Naive thymus-derived CD4-positive, alpha-beta T cell (primary cell): ENCODE measurements at places on chromosomes 2 and 18. TPM values are rescaled to one million over a fixed set of nuclear protein-coding genes. Genes with fewer than 3 reads are reported as not detected.

The TBR1 gene
- polyA plus RNA-seq, result not detected

The STK25 gene
- polyA plus RNA-seq, result 74.0 TPM

The SLC38A11 gene
- not detected for polyA plus RNA-seq

The LDAH gene
- 8.6 TPM for polyA plus RNA-seq

The SLC14A1 gene
- 1.4 TPM for polyA plus RNA-seq

The ALLC gene
- polyA plus RNA-seq, result not detected

The ZNF804A gene
- not detected for polyA plus RNA-seq

DNA sequence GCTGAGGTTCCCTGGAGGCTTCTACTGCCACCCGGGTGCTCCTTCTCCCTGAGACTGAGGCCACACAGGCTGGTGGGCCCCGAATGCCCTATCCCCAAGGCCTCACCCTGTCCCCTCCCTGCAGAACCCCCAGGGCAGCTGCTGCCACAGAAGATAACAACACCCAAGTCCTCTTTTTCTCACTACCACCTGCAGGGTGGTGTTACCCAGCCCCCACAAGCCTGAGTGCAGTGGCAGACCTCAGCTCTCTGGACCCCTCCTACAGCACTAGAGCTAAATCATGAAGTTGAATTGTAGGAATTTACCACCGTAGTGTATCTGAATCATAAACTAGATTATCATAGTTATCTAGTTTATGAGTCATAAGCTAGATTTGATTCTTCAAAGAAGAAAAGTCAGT is 7.3 kb upstream of the CENPA start:
- no peak for DNase-seq

- DNase-seq, result no peak
Observed at GRCh38 chr2:174924061-174924693, 81.0 kb downstream of the CHN1 start.

GRCh38 chr18:58316396-58317342 is 272.6 kb downstream of the NEDD4L start:
- peak; percentile 27 for DNase-seq

DNA sequence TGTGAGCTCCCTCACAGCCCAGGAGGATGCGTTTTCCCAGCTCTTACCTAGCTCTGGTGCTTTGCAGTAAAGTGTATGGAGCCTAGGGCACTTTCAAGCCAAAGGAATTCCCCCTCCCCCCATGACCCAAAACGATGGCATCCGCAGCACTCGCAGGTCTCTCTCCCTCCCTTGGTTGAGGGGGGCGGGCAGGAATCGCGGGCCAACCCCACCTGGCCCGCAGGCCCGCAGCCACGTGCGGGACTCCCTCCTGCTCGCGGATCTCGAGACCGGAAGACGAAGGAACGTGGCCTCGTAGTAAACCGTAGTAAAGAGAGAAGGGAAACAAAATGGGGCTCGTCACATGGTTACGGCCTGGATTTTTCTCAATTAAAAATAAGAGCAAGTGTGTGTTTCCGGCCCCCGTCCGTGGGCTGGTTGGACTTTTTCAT is 8.5 kb downstream of the IRS1 start:
- DNase-seq, result no peak

- DNase-seq, result no peak
Observed at GRCh38 chr2:228763379-228763981, 507.6 kb downstream of the PID1 start.

GRCh38 chr2:238446371-238446770 is 19.6 kb downstream of the ASB1 start:
- no peak for DNase-seq

DNA sequence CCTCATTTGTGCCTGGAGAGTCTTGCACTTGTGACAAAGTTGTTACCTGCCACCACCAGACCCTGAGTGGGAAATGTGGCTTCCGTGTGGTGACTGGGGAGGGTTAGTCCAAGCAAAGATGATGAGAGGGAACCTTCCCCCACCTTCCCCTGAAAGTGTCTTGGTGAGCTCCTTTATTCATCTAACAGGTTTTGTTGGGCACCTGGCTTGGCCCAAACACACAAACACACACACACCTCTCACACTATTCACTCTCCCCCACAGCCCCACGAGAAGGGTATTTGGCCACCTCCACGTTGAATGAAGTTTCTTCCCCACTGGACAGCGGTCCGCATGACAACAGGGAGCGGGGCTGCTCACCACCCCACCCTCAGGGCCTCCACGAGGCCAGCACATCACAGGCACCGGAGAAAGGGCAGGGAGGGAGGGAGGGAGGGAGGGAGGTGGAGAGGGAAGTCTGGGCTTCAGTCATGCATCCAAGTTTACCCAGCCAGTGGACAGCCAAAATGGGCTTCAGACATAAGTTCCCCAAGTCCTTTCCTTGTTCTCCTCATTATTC is 1.4 kb downstream of the CIB4 start:
- DNase-seq, result no peak

GRCh38 chr2:24708537-24709152 is 84.5 kb downstream of the PTRHD1 start:
- no peak for DNase-seq

- DNase-seq, result no peak
Observed at GRCh38 chr18:13220361-13220991, 1.9 kb downstream of the LDLRAD4 start.

DNA sequence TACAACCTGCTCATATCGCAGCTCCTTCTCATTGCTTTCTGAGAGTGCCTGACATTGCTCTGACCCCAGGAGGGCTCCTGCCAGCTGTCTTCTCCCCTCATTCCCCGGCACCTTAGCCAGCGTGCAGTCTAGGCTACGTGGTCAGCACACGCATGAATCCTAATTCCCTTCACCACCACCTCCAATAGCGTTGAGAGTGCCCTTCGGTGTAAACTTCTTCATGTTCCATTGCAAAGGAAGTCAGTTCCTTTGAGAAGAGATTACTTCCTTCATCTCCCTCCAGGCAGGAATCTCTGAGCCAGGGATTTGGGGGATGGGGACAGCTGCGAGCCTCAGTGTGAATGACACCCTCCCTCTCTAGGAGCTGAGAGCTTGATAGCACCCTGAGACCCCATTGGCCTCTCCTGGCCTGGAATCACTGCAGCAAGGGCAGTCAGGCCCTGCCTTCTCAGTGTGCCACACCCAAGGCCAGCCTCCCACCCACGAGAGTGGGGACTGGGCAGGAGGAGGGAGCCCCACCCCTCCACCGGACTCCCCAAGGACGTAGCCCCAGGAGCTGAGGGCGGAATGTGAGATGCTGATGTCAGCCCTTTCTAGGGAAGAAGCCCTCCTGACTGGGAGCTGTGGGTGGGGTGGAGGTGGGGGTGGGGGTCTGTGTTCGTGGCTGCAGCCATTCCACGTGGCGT is 53.4 kb downstream of the SLC66A2 start:
- no peak for DNase-seq

GRCh38 chr2:219844401-219845091 is 217.1 kb downstream of the SLC4A3 start:
- no peak for DNase-seq
